Tracheal epithelial cell (primary cell): ENCODE measurements at places on chromosomes 16 and 17. TPM values are rescaled to one million over a fixed set of nuclear protein-coding genes. Genes with fewer than 3 reads are reported as not detected.

The IGFALS gene
- total RNA-seq = under 0.01 TPM in 1 of 2 replicates, not detected in the other

The C17orf113 gene
- 0.48 and 0.64 TPM in 2 replicates for total RNA-seq

The NGFR gene
- 0.48 and 1.1 TPM in 2 replicates for total RNA-seq

The CCR7 gene
- total RNA-seq = not detected in 2 replicates

The CRYM gene
- 0.64 and 1.2 TPM in 2 replicates for total RNA-seq

The TP53TG3 gene
- total RNA-seq = under 0.01 and 0.48 TPM in 2 replicates

The MRPS34 gene
- total RNA-seq = 91.8 and 93.1 TPM in 2 replicates

The CCDC78 gene
- total RNA-seq = 0.85 and 2.2 TPM in 2 replicates
